ENCODE measurements at places on chromosomes 7 and 10. TPM values are rescaled to one million over a fixed set of nuclear protein-coding genes. Genes with fewer than 3 reads are reported as not detected.

- DNase-seq: no peak
Observed at GRCh38 chr7:151894111-151895007, 17.4 kb upstream of the PRKAG2 start.

GRCh38 chr10:133072196-133072595 is 15.5 kb upstream of the ADGRA1 start:
- DNase-seq: no peak

- no peak for DNase-seq
Observed at GRCh38 chr10:119176166-119176565, 2.4 kb downstream of the PRDX3 start.

DNA sequence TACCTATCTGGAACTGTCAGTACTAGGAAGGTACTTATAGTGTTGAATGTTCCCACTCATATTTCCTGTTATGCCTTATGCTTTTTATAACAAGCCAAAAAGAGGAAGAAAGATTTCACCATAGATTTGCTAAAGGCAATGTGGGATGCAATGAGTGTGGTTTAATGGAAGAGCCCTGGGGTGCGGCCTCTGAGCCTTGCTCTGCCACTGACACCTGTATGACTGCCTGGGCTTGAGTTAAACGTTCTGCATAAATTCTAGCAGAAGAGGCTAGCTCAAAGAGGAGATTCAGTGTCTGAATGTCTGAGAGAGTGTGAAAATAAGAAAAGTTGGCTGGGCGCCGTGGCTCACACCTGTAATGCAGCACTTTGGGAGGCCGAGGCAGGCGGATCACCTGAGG is 143.8 kb downstream of the TPST1 start:
- no peak for DNase-seq

DNA sequence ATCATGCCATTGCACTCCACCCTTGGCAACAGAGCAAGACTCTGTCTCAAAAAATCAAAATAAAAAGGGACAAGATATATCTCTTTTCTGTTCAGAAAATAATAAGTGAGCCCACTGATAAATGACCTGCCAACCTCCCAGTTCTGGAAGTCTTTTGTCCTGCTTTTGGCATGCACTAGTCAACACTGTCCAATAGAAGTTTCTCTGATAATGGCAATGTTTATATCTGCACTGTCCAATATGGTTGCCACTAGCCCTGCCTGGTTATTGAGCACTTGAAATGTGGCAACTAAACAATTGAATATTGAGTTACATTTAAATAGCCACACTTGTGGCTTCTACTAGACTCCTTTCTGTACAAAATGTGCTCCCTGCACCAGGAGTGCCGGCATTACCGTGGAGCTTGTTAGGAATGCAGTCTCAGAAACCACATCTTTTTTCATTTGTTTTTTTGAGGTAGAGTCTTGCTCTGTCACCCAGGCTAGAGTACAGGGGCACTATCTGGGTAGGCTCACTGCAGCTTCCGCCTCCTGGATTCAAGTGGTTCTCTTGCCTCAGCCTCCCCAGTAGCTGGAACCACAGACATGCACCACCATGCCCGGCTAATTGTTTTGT is 229.7 kb downstream of the CACNB2 start:
- no peak for DNase-seq

- DNase-seq: no peak
Observed at GRCh38 chr10:117425974-117426566, 50.8 kb upstream of the PDZD8 start.

- no peak for DNase-seq
Observed at GRCh38 chr10:31648966-31649365, 279.7 kb downstream of the ARHGAP12 start.

GRCh38 chr10:102994531-102995295 is 76.6 kb downstream of the CNNM2 start:
- DNase-seq: no peak

DNA sequence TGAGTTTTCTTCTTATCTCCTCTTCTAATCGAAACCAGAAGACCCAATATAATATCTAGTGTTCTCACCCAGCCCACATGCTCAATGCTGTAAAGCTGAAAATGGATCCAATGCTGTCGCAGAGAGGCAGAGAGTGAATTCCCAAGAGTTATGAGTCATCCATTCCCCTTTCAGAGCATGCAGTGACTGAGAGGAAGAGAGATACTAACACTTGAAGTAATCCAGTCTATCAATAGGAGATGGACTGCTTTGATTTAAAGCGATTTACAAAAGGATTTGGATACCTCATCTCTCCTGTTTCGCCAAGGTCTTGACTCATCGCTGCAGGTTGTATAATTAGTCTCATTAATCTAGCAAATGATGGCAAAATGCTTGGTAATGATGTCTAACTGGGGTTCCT is 41.5 kb upstream of the PRKCQ start:
- DNase-seq: no peak

GRCh38 chr7:40437498-40437897 is 302.7 kb downstream of the SUGCT start:
- DNase-seq: no peak

GRCh38 chr7:151175047-151175792 is 7.7 kb upstream of the GBX1 start:
- DNase-seq: no peak

GRCh38 chr10:38209332-38209731 is 115.2 kb downstream of the ZNF37A start:
- DNase-seq: no peak

GRCh38 chr10:13834581-13835286 is 248.0 kb downstream of the PRPF18 start:
- no peak for DNase-seq

DNA sequence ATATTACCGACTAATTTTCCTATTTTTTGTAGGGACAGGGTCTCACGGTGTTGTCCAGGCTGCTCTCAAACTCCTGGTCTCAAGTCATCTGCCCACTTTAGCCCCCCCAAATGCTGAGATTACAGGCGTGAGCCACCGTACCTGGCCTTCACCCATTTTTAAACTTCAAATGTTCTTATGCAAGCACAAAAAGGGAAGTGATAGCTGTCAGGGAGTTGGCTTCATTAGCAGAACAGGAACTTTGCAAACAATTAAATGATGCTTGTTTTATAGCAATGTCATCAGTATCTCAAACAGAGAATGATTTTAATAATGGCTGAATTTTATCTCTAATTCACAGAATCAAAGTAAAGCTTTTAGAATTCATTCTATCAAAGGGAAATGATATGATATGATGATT is 49.8 kb upstream of the FAM171A1 start:
- no peak for DNase-seq

GRCh38 chr10:121084675-121085070 is 233.5 kb downstream of the WDR11 start:
- DNase-seq: no peak

DNA sequence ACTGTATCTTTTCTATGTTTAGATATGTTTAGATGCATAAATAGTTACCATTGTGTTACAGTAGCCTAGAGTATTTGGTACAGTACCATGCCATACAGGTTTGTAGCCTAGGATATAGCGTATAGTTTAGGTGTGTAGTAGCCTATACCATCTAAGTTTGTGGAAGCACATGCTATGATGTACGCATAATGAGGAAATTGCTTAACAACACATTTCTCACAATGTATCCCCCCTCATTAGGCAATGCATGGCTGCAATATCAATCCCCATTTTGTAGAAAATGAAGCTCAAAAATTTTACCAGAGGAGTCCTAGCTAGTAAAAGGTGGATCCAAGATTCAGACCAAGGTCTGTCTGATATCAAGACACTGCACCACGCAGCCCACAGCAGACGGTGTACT is 376.4 kb upstream of the NFE2L3 start:
- DNase-seq: no peak

DNA sequence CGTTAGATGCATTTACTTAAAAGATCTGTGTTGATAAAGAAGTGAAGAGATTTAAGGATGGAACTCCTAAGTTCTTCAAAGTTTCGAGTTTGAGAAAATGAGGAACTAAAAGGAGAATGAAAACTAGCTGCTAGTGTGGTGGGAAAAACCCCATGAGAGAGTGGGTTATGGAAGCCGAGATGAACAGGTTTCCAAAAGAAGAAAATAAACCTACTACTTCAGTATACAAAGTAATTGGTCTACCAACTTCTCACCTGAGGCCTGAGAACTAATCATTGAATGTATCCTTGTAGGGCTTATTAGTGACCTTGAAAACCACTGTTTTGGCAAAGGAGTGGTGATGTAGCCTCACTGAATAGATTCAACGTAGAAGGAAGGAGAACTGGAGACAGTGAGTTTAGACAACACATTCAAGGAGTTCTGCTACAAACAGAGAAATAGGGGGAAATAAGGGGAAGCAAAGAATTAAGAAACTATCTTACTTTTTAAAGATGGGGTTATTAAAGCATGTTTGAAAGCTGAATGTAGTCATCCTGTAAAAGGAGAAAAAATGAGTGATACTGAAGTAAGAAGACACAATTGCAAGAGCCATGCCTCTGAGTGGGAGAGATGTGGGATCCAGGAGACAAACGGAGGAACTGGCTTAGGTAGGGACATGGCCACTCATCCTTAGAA is 50.8 kb downstream of the CH25H start:
- DNase-seq: no peak

DNA sequence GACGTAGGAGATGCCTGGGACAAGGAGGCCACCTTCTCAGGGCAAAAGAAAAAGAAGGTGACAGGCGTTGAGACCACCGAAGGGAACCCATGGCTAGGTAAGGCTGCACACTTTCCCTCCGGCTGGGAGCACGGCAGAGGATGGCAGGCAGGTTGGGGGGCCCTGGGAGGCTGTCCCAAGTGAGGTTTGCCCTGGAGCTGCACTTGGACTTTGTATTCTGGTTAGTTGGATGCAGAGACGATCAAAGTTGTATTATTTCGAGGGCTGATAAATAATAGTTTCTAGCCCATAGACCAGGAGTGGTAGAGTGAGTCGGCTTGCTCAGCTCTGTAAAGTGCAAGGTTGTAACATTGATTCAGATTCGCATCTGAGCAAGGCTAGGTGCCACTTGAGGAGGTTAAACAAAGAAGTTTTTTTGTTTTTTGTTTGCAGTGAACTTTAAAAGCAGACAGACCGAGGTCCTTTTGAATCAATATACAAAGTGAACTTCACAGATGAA is 608 bp downstream of the ENTPD7 start:
- DNase-seq: no peak

GRCh38 chr10:89280508-89280907 is 21.3 kb upstream of the IFIT2 start:
- DNase-seq: no peak

DNA sequence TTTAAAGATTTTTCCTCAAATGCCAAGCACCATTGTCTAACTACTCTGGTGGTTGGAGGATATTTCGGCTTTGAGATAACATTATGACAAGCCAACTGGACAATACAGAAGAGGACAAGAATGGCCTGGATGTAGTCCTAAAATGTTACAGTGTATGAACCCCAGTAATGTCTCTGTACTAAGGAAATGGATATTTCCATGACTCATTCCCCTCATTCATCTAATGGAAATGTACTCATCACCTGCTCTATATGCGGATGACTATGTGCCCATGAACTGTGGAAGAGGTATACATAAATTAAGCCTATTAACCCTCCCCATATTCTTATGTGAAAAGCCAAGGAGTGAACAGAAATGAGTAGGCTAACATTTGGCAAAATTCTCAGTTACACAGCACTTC is 207.9 kb downstream of the CACNA2D1 start:
- DNase-seq: no peak

- DNase-seq: no peak
Observed at GRCh38 chr10:110002801-110003523, 4.8 kb upstream of the ADD3 start.

DNA sequence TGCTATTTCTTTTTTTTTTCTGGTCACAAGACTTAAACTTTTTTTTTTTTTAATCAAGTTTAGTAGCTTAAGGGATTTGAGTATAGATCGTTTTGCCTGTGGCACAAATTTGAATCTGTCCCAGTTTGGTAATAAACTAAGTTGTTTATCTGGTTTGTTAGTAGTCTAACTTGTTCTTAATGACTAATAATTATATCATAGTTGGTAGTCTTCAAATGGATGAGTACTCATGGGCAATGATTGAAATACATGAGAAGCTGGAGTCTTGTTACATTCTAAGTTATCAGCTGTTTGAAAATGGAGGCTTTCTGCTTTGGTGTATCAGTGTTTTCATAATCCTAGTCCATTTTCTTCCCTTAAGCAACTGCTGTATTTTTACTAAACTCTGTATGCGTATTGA is 12.3 kb downstream of the BTAF1 start:
- DNase-seq: no peak

- DNase-seq: no peak
Observed at GRCh38 chr7:1457059-1457948, 2.0 kb downstream of the MICALL2 start.

DNA sequence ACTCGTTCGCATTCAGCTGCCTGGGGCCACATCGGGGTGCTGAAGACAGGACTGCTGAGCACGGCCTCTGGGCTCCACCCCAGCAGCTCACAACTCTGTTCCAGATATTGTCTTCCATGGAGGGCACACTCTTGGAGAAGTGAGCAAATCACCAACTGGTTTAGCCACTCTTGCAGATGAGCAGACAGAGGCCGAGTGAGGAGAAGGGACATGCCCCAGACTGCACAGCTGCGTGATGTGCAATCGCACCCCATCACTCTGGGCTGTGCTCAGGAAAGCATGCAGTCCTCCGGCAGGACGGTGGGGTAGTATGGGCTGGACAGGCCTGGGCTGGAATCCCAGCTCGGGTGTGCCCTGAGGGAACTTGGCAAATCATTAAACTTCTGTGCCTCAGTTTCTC is 111.6 kb downstream of the FAM53B start:
- no peak for DNase-seq

DNA sequence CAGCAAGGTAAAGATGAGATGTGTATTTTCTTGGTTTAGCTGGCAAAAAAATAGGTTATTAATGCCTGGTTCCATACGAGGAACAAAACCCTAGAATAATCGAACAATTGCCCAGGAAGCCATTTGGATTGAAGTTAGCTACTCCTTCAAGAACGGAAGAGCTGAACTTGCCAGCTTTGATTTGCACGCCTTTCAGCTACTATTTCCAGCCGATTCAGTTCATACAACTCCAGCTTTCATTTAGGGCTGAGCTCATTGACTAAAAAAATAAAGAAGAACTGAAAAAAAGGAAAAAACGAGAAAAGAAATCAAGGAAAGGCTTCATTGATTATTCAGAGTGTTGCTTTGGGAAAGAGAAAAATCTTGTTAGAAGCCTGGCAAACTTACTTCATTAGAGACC is 60.4 kb downstream of the PTN start:
- DNase-seq: no peak

The TRIM50 gene
- 0.14 TPM for polyA plus RNA-seq

The JCAD gene
- polyA plus RNA-seq: 35.2 TPM

The BTBD16 gene
- 10.2 TPM for polyA plus RNA-seq

The LRRC18 gene
- polyA plus RNA-seq: 0.47 TPM

The PRKG1 gene
- polyA plus RNA-seq: 17.1 TPM

The NPSR1 gene
- polyA plus RNA-seq: not detected

The GIMAP4 gene
- 41.1 TPM for polyA plus RNA-seq

The GIMAP5 gene
- 24.3 TPM for polyA plus RNA-seq

The HOXA6 gene
- polyA plus RNA-seq: 4.4 TPM

The SEC23IP gene
- polyA plus RNA-seq: 16.9 TPM

The WIPF3 gene
- polyA plus RNA-seq: 3.4 TPM

Data from urinary bladder (tissue), 4 donors.